ENCODE measurements at places on chromosomes 6 and 20.

- peak; percentile 34 for DNase-seq
These were observed 2.4 kb downstream of the SIGLEC1 start for GRCh38 chr20:3710011-3710466.

GRCh38 chr6:22513667-22514066 lies 55.7 kb upstream of the HDGFL1 start:
- peak; percentile 42 for DNase-seq

DNA sequence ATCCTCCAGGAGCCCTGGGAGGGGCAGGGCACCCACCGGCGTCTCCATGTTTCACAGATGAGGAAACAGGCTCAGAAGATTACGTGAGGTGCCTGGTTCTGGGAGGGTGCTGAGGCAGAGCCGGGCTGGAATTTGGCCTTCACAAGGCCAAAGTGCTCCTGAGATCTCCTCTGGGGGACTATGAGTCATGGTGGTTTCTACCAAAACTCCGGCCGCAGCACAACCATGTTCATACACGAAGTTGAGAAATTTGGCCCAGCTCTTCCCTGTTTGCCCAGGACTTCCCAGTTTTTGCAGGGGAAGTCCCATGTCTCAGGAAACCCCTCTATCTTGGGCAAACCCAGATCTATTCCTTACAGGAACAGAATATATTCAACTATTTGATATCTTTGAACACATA lies 172.9 kb upstream of the CDYL start:
- DNase-seq: no peak

DNA sequence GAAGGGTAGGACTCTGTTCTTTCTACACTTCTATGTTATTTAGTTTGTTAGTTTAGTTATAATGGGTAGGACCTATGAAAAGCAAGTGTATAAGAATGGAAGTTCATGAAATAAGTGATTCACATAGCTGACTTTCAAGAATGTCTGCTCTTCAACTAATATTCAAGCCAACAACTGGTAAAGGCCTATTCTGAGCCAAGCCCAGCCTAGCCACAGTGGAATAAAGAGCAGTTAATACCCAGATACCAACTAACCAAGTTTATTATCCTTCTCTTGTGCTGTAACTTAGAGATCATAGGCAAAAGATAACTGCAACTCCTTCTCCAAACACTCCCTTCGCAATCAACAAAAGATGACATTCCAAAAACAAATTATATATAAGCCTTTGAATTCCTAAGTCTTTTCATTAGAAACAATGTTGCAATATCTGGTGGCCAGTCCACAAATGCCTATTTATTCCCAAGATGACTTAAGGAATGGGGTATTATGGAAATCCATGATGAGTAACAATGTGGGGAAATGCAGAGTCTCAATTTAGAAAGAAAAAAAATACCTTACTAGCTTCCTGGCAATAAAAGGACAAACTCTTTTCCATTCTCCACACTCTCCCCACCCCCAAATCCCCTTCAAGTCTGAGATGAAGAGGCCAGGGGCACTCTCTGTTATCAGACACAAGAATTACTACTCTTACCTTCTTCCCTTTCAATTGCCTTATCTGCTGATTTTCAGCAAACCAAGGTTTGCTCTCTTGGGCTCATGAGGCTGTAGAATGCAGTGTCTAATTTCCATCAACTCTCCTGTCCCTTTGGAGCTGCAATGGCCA lies 27.4 kb downstream of the BTBD9 start:
- DNase-seq: no peak

DNA sequence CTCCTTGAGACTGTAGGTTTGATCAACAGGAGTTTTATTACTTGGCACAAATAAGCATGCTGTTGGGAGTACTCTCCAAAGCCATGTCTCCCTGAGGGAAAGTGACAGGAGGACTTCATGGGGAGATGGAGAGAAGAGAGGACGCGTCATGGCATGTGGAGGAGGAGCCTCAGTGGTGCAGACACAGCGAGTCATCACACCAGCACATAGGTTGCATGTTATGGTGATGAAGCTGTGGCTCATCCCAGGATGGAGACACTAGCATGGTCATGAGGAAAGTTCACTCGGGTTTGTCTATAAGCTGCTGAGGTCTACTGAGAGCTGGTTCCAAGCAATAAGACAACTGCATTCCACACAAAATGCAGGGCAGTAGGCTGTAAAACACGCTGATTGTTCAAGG lies 13.2 kb upstream of the SSTR4 start:
- no peak for DNase-seq

- no peak for DNase-seq
These were observed 11.2 kb downstream of the NT5DC1 start for GRCh38 chr6:116111552-116112528.

DNA sequence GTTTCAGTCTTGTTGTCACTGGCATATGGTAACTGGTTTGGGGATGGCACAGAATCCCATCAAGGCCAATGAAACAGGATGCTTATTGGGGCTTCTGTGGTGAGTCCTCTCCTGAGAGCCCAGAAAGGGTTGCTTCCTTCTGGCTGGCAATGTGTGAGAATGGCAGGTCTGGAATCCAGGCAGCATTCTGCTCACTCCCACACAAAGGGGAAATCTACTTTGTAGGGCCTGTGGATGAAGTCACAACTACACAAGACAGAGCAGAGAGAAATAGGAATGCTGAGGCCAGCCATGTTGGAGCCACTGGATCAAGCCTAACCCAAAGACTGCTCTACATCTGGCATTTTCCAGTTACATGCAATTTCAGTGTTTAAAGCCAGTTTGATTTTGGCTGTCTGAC lies 15.7 kb downstream of the PLAGL2 start:
- DNase-seq: no peak

- no peak for DNase-seq
These were observed 454.6 kb upstream of the EYS start for GRCh38 chr6:66161546-66162108.

DNA sequence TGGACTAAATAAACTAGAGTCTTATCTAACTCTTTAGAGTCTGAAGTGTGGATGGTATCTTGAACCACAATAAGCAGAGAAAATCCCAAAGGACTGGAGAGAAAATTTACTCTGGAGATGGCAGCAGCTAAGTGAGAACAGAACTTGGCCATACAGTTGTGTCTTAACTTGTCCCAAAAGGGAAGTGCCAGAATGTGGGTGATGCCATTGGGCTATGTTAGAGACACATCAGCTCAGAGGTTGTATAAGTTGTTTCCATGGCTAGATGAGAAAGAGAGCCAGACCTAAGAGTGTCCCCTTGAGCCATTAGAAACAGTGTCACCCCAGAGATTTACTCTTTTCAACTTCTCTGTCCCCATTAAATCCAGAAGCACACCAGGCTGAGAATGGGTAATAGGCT lies 36.2 kb downstream of the FOXO3 start:
- no peak for DNase-seq

DNA sequence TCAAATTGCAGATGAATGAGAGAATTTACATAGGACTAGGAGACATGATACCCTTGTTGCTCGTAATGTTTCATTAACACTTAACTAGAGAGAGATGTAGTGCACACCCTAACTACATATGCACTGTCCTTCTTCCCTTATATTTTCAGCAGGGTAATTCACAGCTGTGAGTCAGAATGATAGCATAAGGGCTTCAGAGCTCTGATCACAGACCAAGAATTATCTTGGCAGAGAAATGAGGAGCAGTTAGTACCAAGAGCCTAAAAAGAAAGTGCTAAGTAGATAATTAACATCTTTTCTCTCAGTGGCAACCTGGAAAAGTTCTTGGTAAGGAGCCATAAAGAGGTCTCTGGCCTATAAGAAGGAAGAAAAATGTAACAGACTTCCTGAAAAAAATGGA lies 35.8 kb downstream of the GRIK2 start:
- no peak for DNase-seq

DNA sequence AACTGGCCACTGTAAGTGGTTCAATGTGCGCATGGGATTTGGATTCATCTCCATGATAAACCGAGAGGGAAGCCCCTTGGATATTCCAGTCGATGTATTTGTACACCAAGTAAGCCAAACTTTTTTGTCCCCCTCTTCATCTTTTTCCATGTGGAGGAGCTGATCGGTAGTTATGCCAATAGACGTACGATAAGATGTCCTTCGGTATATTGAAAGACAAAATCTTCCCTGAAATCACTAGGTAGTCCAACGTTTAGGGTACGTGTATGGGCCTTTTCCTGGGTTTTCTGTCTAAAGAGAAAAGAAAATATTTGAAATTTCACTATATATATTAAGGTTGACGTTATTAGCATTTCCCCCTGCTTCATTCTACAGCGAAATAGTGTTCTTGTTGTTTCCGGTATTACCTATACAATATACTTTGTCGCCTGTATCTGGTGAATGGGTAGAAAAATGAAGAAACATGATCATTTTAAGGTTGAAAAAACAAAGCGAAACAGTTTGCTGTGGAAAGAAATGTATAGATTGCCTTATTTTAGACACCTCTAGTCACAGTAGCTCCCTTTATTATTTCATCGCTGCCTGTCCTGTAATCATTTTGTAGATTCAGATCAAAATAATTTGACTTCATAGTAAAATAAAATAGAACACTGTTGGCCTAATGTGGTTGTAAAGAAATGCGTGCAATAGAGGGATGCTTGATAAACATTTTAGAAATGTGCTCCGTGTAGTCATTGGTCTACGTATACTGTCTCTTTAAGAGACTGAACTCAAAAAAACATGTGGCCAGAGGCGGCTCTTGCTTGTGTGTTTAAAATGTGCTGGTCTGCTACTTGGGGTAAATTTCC lies 1.5 kb downstream of the LIN28B start:
- DNase-seq: no peak

- no peak for DNase-seq
These were observed 120.5 kb upstream of the SULF2 start for GRCh38 chr20:47905628-47906347.

DNA sequence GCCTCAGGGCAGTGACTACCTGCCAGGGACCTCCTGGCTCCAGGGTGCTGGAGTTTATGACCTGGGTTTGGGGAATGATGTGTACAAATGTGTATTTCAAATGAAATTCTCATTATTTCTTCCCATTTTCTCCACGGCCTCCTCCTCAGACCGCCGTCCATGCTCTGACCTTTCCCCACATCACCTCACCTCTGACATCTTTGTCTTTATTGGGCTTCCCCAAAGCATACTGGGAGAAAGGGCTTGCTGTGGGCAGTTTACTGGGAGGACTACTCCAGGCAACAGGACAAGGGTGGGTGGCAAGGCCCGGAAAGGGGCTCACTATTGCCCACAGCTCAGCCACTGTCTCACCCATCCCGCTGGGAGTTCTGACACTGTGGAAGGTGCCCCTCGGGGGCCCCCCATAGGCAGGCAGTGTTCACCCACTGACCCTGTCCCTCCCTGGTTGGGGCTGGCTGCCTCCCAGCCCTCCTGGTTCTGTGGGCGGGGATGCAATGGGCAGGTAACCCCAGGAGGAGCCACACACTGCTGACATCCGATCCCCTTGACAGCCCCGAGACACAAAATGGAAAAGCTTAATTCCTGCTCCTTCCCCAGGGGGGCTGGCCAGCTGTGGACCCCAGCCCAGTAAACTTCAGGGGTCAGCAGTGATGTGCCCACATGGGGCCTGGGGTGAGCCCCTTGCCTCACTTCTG lies 39.8 kb upstream of the CST7 start:
- DNase-seq: no peak

GRCh38 chr20:37288091-37288490 lies 1.4 kb upstream of the MANBAL start:
- no peak for DNase-seq

Data from right forelimb (tissue), 1 donor.